ACHN (cell line): ENCODE measurements at places on chromosomes 2 and 18.

- no peak for DNase-seq
Observed at GRCh38 chr2:146244830-146245229, 1600.0 kb upstream of the ACVR2A start.

DNA sequence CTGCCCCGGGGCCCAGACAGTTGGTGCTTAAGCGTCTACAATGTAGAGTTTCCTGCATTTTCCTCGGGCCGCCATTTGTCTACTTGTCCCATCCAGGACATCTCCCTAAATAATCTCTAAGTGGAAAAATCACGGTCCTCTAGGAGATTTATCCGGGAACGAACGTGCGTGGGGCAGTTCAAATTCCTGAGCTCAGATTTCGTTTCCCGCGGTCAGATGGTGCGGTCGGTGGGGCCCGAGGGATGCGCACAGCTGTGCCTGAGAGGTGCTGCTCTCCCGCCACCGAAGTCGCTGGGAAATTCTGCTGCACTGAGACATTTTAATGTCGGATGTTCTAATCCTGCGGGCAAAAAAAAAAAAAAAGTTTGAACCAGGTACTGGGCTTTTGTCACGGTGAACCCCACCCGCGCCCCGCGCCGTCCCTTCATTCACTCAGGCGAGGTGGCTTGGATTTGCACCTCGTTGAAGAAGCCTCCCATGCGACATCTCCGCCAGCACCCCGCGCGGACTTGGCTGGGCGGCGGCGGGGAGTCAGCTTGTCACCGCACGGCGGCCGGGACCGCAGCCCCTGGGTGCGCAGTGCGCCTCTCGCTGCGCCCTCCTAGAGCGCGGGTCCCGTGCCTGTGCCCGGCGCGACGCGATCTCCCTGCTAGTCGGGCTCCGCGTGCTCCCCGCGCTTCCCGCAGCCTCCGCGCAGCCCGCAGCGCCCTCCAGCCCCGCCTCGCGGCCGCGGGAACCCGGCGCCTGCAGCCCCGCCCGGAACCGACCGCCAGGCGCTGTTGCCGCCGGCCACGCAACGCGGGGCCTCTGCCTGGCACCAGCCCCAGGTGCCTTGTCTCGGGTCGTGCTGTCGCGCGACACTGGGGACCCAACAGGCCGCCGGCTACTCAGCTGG is 191.9 kb upstream of the TCF4 start:
- DNase-seq, result peak; percentile 22

- DNase-seq, result peak; percentile 51
Observed at GRCh38 chr18:2978661-2979106, 34.3 kb downstream of the LPIN2 start.

- DNase-seq, result no peak
Observed at GRCh38 chr2:164032995-164033394, 297.2 kb upstream of the FIGN start.

DNA sequence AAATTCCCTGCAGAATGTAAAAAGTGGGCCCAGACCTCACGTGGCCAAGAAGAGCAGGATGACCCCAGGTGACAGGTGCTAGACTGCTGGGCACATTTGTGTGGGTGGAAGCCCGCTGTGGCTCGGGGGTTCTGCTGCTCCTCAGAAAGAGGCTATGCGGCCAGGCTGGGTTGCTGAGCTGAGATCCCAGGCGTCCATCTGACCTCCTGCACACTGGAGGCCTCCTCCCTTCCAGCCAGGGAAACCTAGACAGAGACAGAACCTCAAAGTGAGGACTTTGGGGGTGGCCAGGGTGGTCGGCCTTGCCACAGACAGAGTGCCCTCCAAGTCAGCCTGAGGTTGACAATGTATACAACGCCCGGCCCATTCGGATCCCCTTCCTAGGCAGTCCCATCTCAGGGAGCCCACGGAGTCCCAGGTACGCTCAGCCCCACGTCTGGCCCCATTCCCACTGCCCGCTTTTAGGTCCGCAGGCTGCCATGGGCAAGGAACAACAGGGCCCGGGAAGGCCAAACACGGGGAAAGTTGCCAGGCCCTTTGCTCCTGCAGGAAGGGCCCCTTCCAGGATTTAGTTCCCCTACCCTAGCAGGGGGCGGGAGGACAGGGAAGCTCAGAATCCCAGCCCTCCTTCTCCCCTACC is 75.6 kb downstream of the KIAA2012 start:
- DNase-seq, result no peak

GRCh38 chr2:196404276-196404675 is 232.9 kb upstream of the STK17B start:
- DNase-seq, result no peak

DNA sequence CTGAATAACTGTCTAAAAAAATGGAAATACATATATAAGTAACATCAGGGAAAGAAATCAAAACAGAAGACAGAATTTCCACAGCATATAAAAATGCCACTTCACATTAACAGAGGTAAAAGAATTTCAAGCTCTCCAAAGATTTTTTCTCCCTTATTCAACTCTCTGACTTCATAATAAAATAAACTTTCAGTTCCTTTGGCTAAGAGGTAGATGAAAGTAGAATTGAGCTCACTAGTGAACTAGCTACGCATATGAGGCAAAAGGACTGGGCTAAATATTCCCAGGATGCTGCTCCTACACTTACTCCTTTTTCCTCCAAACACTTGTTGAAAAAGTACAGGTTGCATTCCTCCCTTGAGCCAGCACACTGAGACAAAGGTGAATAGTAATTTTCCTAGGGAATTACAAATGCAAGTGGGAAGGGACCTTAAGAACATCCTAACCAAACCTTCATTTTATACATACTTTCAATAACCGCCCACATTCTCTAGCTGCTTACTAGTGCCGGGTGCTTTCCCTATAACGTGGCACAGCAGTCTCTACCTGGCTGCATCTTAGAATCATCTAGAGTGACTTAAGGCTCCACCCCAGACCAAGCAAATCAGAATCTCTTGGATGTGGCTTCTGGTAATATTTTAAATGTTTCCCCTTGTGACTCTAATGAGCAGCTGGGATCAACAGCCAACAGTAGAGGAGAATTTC is 136.6 kb downstream of the MTCL1 start:
- DNase-seq, result no peak
